ENCODE measurements at places on chromosomes 12 and 14.

- DNase-seq, result no peak
These were observed 128.6 kb upstream of the PLEKHG7 start for GRCh38 chr12:92574051-92574783.

GRCh38 chr14:90781344-90781761, 34.9 kb downstream of the TTC7B start:
- DNase-seq, result no peak

- DNase-seq, result no peak
These were observed 26.8 kb downstream of the FERMT2 start for GRCh38 chr14:52923902-52924575.

DNA sequence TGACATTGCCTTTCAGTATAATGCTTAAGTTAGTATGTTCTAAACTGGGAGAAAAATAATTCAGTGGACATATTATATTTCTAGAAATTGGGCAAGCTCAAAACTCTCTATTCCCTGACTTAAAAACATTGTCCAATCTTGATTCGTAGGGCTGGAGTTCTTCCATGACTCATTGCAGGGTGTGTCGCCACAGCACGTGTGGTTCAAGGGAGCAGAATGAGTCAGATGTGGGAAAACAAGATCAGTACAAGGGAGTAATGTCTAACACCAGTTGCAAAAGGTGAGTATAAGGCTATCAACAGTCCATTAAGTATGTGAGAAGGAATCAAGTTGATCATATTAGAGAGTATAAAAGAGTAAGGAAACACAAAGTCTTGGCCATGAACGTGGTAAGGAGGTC, 887.0 kb downstream of the TMTC2 start:
- no peak for DNase-seq

DNA sequence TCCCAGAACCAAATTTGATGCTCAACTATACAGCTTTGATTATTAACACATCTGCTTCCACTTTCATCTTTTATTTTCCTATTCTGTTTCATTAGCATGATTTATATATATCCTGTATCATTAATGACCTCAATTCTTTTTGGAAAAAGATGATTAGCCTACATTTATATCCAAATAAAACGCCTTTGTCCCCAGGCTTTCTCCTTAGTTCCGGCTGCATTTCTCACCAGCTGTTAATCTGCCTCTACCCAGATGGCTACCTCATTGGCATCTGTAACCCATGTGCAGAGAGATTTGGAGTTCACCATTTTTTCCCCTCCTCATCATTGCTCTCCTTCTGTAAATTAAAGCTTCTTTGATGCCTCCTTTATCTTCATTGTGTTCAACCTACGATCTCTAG, 336.8 kb upstream of the RGS6 start:
- DNase-seq, result no peak

DNA sequence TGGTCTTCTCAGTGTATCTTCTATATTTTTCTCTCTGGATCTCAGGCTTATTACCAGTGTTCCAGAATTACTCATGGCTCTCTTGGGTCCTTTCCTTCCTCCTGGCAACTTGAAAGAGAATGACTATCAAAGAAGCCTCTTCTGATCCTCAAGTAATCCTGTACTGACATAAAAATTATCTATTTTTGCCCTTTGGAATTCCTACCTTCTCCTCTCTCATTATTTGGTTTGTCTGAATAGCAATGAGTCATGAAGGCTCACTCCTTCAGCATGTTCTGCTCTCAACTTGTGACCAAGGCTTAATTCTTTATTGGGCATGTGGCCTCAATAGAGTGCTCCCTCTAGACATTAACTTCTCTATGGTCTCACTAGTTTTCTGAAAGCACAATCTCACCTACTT, 553.6 kb upstream of the ATP2B1 start:
- DNase-seq, result no peak

DNA sequence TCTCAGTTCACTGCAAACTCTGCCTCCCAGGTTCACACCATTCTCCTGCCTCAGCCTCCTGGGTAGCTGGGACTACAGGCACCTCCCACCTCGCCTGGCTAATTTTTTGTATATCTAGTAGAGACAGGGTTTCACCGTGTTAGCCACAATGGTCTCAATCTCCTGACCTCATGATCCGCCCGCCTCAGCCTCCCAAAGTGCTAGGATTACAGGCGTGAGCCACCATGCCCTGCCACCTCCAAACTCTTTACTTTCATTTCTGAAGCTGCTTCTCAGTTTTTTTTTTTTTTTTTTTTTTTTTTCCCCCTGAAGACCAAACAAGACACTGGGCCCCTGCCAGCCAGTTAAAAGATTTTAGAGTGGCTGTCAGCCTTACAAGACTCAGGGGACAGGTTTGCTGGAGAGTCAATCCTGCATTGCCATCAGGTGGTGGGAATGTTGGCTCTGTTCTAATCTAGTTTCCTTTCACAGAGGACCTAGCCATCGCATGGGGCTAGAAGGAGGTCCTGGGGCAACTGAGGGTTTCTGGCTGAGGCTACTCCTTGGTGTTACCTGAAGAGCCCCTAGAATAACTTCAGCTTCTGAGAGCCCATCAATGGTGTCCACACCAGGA, 37.4 kb upstream of the HIGD1C start:
- no peak for DNase-seq

GRCh38 chr12:71810921-71811320, 28.6 kb upstream of the TBC1D15 start:
- no peak for DNase-seq

GRCh38 chr14:63204407-63205043, at the start of gene RHOJ:
Gene RHOJ (plus strand): TSS chr14:63204443. CDS start chr14:63204870, 427 bp downstream.
- DNase-seq, result no peak

DNA sequence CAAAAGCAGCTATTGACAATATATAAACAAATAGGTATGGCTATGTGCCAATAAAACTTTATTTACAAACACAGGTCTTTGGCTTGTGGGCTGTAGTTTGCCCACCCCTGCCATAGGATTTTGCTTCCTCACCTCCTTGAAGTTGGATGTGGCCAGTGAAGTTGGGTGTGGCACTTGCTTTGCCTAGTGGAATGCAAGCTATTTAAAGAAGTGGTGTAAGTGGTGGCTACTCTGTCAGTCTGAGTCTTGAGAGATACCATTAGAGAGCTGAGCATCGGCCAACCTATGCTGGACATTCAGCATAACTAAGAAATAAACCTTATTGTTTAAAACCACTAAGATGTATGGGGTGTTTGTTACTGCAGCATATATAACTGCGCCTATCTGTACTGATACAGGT, 321.3 kb downstream of the RGS6 start:
- DNase-seq, result no peak

DNA sequence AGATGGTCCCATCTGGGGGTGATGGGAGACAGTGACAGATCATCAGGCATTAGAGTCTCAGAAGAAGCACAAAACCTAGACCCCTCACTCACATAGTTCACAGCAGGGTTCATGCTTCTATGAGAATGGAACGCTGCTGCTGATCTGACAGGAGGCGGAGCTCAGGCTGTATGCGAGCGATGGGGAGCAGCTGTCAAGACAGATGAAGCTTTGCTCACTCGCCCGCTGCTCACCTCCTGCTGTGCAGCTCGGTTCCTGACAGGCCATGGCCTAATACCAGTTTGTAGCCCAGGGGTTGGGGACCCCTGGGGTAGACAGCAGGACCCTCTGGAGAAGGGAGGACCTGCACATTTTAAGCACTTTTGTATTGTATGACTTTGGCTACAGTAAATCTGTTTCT, 111.2 kb downstream of the LGMN start:
- no peak for DNase-seq

DNA sequence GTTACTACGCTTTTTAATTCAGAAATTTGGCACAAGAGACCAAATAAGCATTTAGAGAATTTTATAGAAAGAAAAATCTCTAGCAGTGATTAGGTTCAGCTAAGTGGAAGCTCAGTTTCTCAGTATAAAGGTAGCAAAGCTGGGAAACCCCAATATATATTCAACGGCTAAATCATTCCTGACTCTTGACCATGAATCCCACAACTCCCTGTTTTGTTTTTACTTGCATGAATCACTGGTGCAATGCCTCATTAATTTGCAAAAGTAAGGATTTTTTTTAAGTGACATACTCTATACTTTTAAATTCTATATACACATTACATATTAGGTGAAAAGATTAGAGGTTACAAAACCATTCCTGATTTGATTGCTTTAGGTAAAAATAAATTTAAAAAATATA, 74.3 kb upstream of the PLEKHG7 start:
- DNase-seq, result no peak

GRCh38 chr14:99598774-99599173, 5.2 kb downstream of the CCDC85C start:
- no peak for DNase-seq

GRCh38 chr12:120858306-120859088, 45.7 kb downstream of the SPPL3 start:
- no peak for DNase-seq

- DNase-seq, result no peak
These were observed 541 bp upstream of the RNU6-7 start for GRCh38 chr14:32201193-32201815.

- DNase-seq, result no peak
These were observed 70.5 kb downstream of the PRIMA1 start for GRCh38 chr14:93717668-93718320.

GRCh38 chr14:36605506-36605857, 23.1 kb upstream of the NKX2-8 start:
- DNase-seq, result no peak

DNA sequence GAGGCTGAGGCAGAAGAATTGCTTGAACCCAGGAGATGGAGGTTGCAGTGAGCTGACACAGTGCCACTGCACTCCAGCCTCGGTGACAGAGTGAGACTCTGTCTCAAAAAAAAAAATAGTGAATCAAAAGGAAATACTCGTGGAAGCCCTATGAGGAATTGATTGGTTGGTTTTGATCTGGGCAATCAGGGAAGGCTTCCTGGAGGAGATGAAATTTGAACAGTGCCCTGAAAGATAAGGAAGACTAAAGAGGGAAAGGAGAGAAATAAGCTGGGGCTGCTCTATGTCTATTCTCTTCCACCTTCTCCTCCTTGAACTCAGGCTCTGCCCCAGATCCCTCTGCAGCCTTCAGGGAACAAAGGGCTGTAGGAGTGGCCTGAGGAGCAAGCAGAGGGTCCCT, 54.1 kb downstream of the IRF2BPL start:
- no peak for DNase-seq

- DNase-seq, result no peak
These were observed 55.2 kb downstream of the SLC25A21 start for GRCh38 chr14:37116933-37117849.

DNA sequence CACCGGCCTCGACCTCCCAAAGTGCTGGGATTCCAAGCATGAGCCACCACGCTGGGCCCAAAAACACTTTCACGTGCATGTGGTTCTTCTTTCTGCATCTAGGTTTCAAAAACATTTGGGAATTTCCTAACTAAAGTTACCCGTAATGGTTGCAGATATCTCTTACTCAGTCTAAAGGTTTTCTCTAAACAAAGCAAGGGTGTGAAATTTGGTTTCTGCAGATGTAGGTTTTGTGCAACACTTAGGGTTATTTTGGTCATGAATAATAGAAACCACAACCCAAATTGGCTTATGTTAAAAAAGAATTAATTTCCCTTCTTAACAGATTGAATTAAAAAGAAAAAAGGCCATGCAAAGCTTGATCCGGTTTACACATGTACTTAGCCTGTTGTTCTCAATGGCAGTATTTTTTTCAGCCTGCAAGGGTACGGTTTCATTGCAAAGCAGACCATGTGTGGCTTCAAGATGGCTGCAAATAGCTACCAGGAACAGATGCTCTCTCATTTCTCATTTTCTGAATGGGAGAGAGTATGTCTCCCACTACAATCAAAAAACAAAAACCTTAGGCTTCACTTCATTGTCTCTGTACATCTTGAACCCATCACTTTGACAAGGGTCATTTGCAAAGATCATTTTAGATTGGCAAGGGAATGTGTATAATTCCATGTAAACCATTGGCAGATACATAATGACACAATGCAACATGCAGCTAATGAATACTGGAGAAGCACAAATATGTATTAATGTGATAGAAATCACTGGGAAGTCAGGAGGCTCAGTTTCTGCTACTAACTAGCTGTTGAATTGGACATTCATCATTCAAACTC, 491.2 kb upstream of the FLRT2 start:
- no peak for DNase-seq

DNA sequence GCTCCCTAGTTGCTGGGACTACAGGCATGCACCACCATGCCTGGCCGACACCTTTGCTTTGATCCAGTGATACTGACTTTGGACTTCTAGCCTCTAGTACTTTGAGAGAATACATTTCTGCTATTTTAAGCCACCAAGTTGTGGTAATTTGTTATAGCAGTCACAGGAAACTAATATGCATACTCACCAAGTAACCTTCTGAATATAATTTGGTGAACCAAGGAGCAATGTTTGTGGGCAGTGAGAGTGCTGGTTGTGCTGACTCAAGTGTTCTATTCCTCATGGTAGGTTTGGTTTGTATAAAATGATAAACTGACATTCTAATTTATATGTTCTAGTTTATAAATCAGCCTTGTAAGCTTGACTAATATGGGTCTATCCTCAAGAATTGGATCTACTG, 42.4 kb upstream of the MMP19 start:
- no peak for DNase-seq

DNA sequence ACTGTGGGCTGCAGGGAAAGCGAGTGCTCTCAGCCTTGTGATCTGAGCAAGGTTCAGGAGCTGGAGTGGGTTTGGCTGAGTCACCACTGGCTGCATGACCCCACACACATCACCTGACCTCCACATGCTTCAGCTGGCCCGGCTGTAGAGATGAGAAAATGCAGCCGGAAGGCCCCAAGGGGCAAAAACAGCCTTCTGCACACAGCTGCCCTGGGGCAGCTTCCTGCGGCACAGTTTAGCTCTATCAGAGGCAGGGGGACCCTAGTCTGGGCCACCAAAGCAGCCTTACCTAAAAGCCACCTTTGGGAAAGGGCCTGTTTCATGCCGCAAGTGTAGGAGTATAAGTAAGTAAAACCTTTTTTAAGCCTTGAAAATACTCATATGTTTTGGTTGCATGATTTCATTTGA, 123.3 kb downstream of the SSPN start:
- no peak for DNase-seq

DNA sequence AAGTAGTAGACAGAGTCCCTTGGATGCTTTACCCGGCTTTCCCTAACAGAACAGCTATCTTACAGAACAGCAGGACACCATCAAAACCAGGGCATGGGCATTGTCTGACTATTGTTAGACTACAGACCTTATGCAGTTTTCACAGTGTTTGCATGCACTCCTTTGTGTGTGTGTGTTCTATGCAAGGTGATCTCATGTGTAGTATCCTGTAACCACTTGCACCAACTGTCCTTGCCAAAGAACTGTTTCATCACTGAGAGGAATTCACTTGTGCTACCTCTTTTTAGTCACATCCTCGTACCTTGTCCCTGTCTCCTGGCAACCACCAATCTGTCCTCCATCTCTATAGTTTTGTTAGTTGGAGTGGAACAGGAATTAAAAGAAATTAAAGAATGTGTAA, 183.6 kb upstream of the PZP start:
- no peak for DNase-seq

- DNase-seq, result peak; percentile 19
These were observed 290.9 kb downstream of the CACNA1C start for GRCh38 chr12:2343681-2344080.

- no peak for DNase-seq
These were observed 126.7 kb upstream of the PWP1 start for GRCh38 chr12:107558816-107559382.

DNA sequence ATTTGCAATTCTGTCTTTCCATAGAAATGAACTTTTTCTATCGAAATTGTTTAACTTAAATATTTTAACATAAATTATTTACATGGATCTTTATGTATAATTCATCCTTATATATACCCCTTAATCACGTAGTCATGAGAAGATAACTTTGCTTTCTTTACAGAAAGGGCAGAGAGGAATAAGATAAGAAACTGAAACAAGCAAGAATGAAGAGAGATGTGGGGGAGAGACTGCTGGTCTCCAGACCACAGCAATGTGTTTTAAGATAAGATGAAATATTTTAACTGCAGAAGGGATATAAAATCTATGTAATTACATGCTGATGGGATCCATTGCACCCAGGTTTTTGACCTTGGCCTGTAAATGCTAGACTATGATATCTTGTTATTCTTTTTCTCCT, 34.7 kb upstream of the DNM1L start:
- peak; percentile 37 for DNase-seq

Measured in GF-D8 (cell line).